ENCODE measurements at places on chromosomes 1 and 21.

DNA sequence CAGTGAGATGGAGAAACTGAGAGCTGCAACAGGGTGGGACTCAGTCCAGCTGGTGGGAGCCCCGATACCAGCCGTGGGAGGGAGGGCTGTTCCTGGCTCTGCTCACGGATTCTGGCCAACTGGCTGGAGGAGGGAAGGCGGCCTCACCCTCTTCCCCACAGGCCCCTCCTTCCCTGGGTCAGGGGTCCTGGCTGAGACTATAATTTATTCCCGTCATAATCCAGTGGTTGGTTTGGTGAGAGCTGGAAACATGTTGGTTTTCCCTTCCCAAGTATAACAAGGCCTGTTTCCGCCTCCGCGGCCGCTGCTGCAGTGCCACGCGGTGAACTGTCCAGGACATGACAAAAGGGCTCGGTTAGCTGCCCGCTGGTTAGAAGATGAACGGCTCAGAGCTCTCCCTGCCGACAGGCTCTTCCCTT, 10.0 kb downstream of the PTPRF start:
- no peak for DNase-seq

- no peak for DNase-seq
These were observed 337.4 kb downstream of the SRGAP2C start for GRCh38 chr1:121522061-121522759.

- DNase-seq: no peak
These were observed at the start of gene MIXL1 for GRCh38 chr1:226223157-226223785. TSS of gene MIXL1 (plus strand) at chr1:226223664. CDS start at chr1:226223682, 18 bp downstream.

GRCh38 chr1:59814180-59814900, 409 bp upstream of the HOOK1 start:
- DNase-seq: peak; percentile 90

GRCh38 chr1:19532519-19532918, 47.2 kb upstream of the CAPZB start:
- no peak for DNase-seq

DNA sequence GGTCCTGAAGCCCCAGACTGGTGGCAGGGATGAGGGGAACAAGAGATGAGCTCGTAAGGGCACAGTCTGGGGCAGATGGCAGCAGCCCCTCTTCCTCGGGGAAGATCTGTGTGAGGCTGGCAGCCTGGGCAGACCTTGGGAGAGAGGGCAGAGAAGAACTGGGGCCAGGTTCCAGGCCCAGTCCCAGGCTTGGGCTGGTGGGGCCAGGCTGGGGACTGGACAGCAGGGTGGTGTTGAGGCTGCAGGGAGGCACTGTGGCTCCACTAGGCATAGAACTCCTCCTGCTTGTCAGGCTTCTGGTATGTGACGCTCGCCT, 35.7 kb downstream of the SDC3 start:
- no peak for DNase-seq

DNA sequence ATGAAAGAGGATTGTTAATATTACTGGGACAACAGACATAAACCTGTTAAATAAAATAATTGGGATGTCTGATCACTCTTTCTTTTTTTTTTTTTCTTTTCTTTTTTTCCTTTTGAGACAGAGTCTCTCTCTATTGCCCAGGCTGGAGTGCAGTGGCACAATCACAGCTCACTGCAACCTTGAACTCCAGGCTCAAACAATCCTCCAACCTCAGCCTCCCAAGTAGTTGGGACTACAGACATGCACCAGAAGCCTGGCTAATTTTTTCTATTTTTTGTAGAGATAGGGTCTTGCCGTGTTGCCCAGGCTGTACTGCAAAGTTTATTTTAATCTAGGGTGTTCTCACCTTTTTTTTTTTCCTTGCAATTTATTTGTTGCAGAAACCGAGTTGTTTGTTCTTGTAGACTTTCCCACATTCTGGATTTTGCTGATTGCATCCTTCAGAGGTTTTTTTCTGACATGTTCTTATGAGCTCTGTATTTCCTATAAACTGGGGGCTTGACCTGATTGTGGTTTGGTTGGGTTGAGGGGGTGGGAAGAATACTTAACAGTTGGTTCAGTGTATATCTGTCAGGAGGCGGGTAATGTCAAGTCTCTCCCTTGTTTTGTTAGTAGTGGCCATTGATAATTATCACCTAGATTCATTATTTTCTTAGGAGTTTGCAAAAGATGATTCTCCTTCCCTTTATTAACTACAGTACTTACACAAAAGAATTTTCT, 125.2 kb downstream of the MAST2 start:
- DNase-seq: no peak

DNA sequence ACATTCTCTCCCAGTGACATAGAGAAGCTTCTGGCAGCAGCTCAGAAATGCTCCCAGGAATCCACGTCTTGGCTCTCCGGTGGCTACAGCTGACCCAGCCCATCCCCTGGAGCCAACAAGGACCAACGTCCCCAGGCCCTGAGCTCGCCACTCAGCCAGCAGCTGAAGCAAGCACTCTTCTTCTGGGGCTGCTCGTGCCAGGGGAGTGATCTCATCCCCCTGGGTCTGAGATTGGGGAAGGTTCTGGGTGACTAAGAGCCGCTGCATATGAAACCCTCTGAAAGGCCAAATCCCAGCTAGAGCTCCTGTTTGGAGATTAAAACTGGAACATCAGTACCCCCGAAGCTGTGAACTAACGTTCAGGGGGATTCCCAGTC, 487.9 kb downstream of the NPHP4 start:
- no peak for DNase-seq

DNA sequence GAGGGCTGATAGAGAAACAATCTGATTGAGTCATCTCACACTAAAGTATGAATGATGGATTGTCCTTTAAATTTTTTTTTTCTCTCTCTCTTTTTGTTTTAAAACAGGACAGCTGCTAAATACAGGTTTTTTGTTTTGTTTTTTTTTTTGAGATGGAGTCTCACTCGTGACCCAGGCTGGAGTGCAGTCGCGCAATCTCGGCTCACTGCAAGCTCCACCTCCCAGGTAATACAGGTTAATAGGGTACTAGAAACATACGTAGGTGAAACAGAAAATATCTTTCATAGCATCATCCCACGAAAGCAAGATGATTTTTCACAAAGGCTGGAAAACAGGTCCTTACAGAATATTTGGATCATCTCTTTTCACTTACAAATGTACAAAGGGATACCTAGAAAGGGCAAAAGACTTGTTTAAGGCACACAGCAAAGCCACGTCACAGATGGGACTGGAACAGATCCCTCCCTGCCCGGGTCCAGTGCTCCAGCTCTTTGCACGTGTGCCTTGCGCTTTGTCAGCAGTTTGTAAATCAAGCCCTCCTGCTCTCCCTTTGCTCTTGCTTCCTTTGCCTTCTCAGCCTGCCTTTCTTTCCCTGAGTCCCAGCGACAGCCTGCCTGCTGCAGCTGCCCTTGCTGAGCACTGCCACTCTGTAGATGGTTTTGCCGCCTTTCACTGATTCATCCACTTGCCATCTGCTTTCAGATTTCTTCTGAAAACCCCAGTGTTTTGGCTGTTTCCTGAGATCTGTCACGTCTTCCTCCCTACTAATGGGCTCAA, 171.3 kb upstream of the BEND5 start:
- no peak for DNase-seq

DNA sequence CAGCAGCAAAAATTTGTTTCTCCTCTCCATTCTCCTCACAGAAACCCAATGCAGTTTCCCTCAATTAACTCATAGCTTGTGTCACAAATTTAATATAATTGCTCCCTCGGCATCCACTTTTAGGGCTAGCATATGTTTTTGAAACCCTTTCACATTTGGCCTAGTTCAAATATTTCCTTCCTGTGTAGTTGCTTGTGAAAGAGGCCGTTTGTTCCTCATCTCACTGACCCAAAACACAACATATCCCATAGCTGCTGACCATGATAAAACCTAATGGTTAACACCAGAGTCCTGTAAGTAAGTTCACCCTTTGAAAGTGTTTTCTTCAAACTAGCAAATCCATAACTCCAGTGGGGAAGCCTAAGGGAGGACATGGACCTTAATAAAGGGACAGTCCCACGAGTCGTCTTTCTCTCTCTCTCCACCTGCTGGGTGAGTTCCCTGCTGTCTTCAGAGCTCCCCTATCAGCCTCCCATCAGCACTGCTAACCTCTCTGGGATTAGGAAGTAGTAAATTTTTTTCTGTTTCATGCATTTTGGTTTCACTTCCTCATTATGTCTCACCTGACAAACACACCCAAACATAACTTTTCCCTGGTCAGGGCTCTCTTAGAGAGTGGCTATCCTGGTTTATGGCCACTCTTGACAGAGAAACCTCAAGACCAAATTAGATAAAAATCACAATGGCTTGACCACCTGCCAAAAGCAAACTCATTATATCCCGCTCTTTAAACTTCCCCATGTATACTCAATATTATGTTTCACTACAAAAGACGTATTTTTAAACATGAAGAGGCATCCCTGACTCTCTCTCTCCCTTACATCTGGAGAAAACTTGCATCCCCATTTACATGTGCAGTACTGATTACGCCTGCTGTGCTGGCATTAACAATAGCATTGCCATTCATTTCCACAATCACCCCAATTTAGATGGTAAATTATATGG, 177.7 kb upstream of the HP1BP3 start:
- no peak for DNase-seq

- no peak for DNase-seq
These were observed 35.4 kb downstream of the IGSF21 start for GRCh38 chr1:18142969-18143368.

GRCh38 chr21:37552496-37553029, 186.0 kb downstream of the DYRK1A start:
- DNase-seq: no peak

GRCh38 chr1:21764615-21765423, 18.1 kb downstream of the USP48 start:
- DNase-seq: no peak

DNA sequence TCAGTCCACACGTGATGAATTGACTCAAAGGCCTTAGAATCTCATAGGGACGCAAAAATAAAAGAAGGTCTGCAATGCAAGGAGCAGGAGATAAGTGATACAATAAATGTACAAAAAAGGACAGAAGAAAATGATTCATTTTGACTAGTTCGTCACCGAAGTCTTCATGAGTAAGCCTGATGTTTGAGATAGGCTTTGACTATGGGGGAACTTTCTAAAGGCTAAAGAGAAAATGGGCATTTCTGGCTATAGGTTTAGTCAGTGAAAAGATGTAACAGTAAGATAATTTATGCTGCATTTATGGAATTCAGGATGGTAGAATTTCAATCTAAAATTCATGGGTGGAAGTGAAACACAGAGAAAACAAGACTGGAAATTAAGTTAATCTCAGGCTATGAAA, 163.0 kb downstream of the ADGRL4 start:
- no peak for DNase-seq
